Activated effector memory CD4-positive, alpha-beta T cell treated with Interleukin-2 at 50 U/mL for 16 hours (primary cell): ENCODE measurements at places on chromosomes 11 and 22.

DNA sequence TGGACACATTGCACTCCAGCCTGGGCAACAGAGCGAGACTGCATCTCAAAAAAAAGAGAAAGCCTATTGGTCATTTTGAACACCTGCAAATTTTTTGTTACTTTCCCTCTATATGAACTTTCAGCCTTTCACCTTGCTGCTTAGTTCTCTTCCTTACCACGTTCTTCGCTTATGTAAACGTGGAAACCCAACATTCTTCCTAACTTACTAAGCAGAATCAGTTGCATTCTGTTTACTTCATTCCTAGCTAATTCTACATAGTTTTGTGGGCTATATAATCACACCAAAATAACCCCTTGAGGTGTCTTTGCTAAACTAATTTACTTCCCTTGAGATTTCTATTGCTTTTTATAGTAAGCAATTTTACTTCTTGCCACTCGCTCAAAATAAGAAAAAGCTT is 23.2 kb downstream of the MS4A4A start:
- DNase-seq, result no peak

GRCh38 chr11:2923446-2924375 is 5.5 kb downstream of the PHLDA2 start:
- DNase-seq, result no peak

GRCh38 chr11:92866679-92867282 is 102.7 kb upstream of the MTNR1B start:
- DNase-seq, result no peak

GRCh38 chr22:26853495-26853894 is 196.1 kb downstream of the MIAT start:
- no peak for DNase-seq

GRCh38 chr11:64324692-64325469 is 7.0 kb downstream of the PRDX5 start:
- DNase-seq, result no peak

DNA sequence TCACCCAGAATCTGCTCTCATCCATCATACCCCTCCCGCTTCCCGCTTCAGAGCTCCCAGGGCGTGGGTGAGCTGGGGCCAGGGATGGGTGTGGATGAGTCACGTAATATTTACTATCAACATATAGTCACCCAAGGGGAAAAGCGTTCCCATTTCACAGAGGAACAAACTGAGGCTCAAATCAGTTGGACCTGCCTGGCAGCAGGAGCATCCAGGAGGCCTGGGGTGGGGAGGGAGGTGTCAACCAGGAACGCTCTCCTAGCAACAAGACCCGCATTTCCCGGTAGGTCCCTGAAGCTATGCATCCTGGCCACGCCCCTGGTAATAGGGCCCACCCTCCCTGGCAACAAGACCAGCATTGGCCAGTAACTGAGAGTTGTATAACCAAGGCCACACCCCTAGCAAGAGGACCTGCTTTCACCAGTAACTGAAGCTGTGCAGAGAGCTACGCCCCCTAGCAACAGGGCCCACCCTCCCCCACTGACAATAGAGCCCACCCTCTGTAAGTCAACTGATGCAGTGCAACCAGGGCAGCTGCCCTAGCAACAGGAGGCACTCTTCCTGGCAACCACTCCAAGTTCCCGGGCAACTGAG is 32.7 kb upstream of the TXNRD2 start:
- no peak for DNase-seq

DNA sequence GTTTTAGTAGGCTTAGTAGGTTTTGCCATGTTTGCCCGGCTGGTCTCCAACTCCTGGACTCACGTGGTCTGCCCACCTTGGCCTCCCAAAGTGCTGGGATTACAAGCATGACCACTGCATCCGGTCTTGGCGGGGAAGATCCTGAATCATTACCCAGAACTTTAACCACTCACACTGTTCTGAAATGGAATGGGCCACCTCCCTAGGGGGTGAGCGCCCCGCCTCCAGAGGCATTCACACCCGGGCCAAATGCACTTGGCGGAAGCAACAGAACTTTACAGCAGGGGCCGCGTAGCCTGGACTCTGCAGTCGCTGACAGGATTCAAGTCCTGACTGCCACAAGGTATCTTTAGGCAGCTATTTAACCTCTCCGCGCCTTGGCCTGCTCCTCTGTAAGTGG is 5.4 kb downstream of the CCDC86 start:
- DNase-seq, result no peak

- DNase-seq, result no peak
Measured at GRCh38 chr11:124402326-124402922, 3.6 kb upstream of the OR8B3 start.
